ENCODE measurements at places on chromosomes 3 and 15. TPM values are rescaled to one million over a fixed set of nuclear protein-coding genes. Genes with fewer than 3 reads are reported as not detected.

The C3orf20 gene
- 0.14 TPM for total RNA-seq

The SLC9A9 gene
- 27.2 TPM for total RNA-seq

The PRTG gene
- not detected for total RNA-seq

The ARHGEF26 gene
- total RNA-seq: not detected

The PPP1R14D gene
- not detected for total RNA-seq

The SLC2A2 gene
- total RNA-seq: not detected

The MAPKBP1 gene
- total RNA-seq: 44.8 TPM

The CHP1 gene
- 51.3 TPM for total RNA-seq

The ITIH1 gene
- total RNA-seq: 0.56 TPM

The COMMD2 gene
- 40.0 TPM for total RNA-seq

The ZNF80 gene
- total RNA-seq: 2.3 TPM
